T-cell (primary cell): ENCODE measurements at places on chromosomes 6 and 20. TPM values are rescaled to one million over a fixed set of nuclear protein-coding genes. Genes with fewer than 3 reads are reported as not detected.
A peak's percentile ranks its signal among the peaks of the same experiment; 100 is the strongest.

- no peak for DNase-seq
Observed at GRCh38 chr20:50022676-50023075, 39.9 kb downstream of the SNAI1 start.

DNA sequence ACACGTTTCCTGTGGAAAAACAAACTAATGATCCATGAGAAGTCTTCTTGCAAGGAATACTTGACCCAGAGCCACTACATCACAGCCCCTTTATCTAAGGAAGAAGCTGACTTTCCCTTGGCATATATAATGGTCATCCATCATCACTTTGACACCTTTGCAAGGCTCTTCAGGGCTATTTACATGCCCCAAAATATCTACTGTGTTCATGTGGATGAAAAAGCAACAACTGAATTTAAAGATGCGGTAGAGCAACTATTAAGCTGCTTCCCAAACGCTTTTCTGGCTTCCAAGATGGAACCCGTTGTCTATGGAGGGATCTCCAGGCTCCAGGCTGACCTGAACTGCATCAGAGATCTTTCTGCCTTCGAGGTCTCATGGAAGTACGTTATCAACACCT is 35.4 kb downstream of the GCNT2 start:
- DNase-seq: no peak

WFDC12 gene
- not detected for total RNA-seq

- DNase-seq: no peak
Observed at GRCh38 chr6:42766163-42766670, 15.6 kb upstream of the BICRAL start.

- no peak for DNase-seq
Observed at GRCh38 chr6:3032986-3033385, 33.3 kb downstream of the NQO2 start.

DNA sequence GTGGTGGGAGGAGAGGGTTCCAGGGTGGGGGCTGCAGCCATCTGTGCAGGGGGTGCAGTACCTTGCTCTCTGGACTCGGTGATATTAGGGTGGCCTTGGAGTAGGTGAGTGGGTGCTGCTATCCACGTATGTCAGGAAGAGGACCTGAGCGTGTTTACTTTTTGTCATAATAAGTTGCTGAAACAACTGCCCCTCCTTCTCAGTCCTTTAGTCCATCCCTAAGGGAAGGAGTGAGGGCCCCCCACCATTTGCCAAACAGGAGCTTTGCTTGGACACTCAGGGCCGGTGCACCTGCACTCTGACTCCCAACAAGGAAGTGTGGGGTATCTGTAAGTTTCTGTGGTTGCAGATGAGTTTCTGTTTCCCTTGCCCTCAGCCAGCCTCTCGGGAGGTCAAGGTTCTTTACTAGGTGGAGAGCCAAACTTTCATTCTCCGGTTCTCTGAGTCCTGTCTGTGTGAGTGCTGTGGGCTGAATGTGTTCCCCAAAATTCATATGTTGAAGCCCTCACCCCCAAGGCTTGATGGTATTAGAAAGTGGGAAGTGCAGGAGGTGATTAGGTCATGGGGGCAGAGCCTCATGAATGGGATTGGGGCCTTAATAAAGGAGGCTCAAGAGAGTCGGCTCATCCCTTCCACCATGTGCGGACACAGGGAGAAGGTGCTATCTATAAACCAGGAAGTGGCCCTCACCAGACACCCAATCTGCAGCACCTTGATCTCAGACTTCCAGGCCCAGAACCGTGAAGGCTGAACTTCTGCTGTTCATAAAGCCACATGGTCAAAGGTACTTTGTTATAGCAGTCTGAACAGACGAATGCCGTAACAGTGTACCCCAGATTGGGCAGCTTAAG is 19.6 kb upstream of the CCR6 start:
- no peak for DNase-seq

GRCh38 chr6:159691133-159691962 is 1.7 kb downstream of the SOD2 start:
- DNase-seq: no peak

PPP1R14C gene
- total RNA-seq: not detected

DNA sequence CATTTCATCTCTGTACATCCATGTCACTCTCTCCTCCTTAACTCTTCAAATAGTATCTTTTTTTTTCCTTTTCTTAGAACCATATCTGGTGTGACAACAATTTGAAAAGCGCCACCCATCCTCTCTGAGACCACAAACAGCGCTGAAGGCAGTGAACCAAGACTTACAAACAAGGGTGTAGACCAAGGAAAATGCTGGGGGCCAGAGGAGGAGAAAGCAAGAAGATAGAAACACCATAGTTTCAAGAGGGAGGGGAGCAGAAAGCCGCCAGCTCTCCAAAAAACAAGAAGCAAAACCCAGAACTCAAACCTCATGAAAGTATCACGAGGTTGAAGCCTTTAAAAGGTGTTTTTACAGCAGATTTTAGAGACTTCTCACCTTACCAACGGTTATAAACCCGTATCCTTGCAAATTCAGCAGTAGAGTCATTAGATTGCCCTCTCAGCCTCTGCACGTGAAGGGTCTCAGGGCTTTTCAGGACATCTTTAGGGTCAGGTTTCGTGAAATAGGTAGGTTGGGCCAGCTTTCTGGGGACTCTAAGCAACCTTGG is 13.3 kb upstream of the RIPOR2 start:
- DNase-seq: peak; percentile 41

DNA sequence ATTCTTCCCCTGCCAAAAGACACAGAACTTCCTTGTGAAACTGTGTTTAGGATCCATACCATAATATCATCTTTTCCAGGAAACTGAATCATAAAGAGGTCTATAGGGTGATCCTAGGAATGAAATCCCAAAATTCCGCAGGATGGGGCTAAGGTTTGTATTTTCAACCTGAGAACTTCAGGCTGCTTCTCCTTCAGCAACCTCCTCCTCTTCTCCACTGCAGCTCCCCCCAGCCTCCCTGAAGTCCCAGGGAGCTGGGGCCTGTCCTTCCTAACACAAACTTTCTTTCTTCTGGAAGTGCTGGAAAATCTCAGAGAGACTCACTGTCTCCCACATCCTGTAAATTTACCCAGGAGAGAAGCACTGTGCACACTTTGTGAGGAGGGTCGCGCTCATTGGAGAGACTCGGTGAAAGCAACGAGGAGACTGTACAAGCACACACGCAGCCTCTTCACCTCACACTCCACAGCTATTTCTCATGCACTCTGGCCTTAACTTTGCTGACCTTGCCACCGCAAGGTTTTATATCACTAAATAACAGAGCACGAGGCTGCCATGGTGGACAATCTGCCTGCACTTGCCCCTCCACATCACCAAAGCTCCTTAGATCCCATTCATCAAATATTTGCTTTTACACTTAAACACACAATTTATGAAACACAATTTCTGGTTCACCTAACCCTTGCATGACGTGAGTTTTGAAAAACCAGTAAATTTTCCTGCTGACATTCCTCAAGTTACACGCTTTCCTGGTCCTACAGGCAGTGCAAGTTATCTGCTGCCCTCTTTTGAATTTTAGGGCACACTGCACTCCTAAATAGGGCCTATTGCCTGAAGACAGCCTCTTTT is 14.3 kb downstream of the ID4 start:
- no peak for DNase-seq

- no peak for DNase-seq
Observed at GRCh38 chr6:134938896-134939295, 11.0 kb downstream of the ALDH8A1 start.

DNA sequence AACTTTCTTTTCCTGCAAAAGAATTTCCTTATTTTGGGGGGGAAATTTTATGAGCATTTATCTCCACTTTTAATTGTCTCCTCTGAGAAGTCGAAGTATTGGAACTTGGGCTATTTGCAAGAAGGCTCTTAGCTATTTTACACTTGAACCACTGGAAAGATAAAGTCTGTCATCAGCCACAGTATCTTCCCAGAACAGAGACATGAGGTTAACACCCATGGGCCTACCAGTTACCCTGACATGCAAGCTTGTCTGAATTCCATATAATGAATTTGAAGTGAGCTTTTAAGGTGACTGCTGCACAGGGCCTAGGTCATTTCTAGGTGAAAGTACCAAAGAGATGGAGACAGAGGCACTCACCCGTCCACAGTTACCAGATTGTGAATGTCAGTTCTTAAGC is 193.1 kb downstream of the SIM1 start:
- DNase-seq: no peak

DNA sequence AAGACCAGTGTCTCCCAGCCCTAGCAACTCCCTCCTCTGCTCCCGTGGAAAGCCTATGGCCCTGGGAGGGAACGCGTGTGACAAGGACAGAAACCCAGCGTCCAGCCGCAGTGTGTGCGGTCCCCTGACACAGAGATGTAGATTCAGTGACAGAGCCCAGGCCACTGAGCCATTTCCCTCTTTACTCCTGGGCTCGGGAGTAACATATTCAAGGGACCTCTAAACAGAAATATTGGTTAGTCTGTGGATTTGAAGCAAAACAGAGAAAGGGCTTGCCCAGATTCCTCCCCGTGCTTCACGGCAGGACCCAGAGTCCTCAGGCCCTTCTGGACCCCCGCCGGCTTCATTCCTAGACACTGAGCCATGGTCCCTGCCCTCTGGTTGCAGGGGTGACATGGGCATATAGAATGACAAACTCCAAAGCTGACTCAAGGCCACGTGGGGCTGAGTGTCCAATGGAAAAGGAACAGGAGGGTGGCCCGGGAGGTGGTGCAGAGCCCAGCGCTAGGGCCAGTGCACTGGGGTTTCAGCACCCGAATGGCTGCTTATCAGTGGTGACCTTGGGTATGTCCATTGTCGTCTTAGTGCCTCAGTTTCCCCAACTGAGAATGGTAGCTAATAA is 248.2 kb downstream of the QKI start:
- DNase-seq: no peak

MYBL2 gene
- total RNA-seq: 1.3 TPM

DNA sequence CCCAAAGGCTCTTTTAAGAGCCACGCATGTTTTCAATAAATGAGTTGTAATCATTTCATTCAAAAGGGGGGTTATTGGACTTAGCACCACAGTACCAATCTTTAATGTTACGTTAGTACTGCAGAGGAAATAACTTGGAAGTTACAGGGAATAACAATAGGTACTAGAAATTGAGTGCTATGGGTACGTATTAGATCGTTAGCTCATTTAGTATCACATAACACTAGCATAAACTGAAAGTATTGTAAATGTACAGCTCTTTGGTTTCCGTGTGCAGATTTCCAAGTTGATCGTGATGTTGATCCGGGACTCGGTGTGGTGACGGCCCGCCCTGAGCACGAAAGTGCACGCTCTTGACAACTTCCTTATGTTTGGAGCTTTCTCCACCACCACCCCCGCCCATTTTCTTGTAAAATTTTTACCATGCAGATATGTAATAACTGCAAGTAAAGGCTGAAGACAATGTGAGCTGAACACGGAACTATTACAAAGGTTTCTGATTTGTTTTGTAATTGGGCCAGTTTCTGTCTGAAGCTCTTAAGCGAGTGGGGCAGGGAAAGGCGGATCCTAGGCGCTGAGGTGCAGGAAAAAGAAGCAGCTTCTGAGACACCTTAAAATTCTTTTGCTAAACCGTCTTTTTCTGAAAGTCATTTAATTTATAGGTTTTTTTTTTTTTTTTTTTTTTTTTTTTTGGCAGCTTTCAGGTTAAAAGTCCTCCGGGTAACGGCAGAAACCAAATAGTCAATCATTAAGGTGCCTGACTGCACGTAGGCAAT is 71.5 kb downstream of the HFE start:
- peak; percentile 69 for DNase-seq

GRCh38 chr20:63765082-63765873 is 25.7 kb downstream of the SLC2A4RG start:
- DNase-seq: no peak

DNA sequence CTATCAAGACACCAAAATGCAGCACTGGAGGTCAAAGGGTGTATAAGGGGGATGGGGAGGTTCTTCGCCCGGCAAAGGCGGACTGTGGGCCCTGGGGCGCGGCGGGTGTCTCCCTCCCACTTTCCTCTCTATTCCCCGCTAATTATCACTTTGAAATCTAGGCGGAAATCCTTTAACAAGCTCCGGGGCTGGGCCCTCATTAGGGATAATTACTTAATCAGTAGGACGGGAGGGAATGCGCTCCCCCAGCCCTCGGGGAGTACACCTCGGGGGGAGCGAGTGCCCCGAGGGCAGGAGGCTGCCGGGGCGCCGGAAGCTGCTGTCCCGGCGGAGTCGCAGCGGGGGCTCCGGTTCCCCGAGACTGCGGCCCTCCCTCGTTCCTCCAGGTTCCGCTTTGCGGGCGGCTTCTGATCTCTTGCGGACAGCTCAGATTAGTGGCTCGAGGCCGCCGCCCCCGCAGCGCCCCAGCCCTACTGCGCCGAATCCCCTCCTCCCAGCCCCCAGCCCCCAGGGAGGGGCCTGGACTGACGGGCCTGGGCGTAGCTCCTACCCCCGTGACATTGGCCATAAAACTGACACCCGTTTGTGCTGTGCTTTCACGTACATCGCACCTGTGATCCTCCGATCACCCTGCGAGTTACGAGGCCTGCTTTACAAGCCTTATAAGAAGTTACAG is 14.7 kb downstream of the MUCL3 start:
- DNase-seq: peak; percentile 63

DNA sequence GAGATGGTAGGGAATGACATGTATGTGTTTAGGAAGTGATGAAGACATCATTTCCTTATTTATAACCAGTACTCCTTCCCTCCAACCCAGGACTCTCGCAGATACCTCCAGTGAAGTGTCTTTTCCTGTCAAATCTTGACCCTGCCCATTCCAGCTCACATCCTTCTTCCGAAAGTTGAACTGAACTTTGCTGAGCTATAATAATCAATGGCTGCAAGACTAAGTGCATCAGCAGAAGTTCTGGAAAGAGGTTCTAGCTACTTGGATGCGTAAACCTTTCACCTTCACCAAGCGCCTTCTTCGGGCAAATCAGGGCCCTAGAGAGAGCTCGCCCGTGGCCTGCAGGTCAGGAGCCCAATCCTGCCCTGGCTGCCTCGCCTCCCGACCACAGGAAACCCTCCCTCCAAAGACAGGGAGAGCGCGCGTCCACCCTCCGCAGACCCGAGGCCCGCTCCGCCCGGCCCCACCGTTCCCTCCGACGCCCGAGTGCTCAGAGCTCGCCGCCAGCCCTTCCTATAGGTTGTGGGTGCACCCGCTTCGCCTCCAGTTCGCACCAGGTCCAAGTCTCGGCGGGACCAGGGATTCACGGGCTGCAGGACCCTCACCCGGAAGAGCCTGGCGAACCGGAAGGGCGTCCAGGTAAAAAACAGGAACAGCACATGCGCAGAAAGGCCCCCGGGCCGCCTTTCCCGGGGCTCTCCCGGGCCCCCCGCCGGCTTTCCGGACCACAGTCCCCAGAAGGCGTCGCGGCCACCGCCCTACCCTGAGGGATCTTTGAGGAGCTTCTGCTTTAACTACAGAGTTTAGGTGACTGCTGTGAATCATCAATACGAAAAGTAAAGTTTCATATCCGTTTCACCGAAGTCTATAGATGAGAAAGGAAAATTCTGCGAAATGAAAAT is at the start of gene ZNF334:
TSS of gene ZNF334 (minus strand) at position 617 of the 902 bp plus-strand sequence. CDS start 1,457 bp downstream, outside the sequence.
- no peak for DNase-seq

- DNase-seq: no peak
Observed at GRCh38 chr6:144416773-144417172, 131.6 kb downstream of the UTRN start.

LY6G5C gene
- 5.8 TPM for total RNA-seq

- no peak for DNase-seq
Observed at GRCh38 chr6:107590378-107590777, 100.5 kb downstream of the SOBP start.

- no peak for DNase-seq
Observed at GRCh38 chr6:5180636-5181035, 80.1 kb downstream of the LYRM4 start.

RNF39 gene
- not detected for total RNA-seq

GRCh38 chr20:48463916-48464315 is 363.9 kb downstream of the PREX1 start:
- DNase-seq: no peak

GRCh38 chr6:13027207-13027606 is 301.1 kb downstream of the TBC1D7 start:
- no peak for DNase-seq

GRCh38 chr6:3876101-3876500 is 26.9 kb downstream of the FAM50B start:
- no peak for DNase-seq
